ENCODE measurements at places on chromosomes 12 and 14.

GRCh38 chr12:90290980-90291975, 582.6 kb upstream of the ATP2B1 start:
- DNase-seq: no peak

- DNase-seq: no peak
Observed at GRCh38 chr12:75977590-75977951, 54.0 kb downstream of the PHLDA1 start.

DNA sequence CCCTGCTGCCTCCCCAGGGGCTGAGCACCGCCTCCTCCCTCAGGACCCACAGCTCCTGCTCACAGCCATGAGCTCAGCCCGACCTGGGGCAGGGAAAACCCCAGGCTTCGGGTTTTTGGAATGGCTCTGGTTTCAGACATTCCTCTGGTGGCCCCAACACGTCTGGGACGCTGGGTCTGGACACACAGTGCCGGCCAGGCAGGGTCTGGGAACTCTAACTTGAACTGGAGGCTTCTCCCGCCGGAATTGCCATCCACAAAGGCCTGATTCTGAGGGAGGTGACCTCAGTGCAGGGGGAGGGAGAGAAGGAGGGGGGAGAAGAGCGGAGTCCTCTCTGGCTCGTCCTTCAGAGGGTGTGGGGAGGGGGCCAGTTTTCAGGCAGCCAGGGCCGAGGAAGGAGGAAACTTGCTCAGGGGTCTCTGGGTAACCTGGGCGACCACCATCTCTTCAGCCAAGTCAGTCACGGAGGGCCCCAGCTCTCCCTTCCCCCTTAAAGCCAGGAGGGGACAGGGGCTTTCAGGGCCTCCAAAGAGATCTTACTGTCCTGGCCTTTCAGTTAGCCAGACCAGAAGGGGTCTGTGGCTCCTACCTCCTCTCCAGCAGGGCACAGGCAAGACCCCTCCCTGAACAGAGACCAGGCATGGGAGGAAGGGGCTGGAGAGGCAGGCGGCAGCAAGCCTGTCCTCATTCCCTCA, 19.4 kb downstream of the NCKAP5L start:
- no peak for DNase-seq

DNA sequence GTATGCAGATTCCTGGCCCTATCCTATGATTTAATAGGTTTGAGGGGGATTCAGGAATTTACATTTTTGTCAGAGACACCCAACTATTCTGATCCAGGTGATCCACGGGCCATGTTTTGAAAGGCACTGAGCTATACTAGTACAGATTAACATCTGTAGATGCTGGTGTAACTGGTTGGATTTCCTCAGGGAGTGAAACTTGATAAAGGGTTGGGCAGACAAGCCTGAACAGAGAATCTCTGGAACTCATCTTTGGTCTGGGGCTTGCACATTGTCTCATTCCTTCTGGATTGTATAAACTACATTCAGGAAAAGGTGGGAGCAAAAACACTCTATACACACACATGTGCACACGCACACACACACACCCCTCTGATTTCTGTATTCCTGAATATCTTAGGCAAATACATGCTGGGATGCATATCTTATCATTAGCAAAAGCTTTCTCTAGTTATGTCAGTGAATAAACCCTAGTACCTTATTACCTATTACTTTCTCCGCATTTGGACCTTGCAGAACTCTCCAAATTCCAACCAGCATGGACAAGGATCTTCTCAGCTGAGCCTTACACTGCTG, 104.6 kb downstream of the SLC38A1 start:
- DNase-seq: no peak

GRCh38 chr14:68576496-68577244, 216.2 kb downstream of the ZFP36L1 start:
- DNase-seq: no peak

- peak; percentile 3 for DNase-seq
Observed at GRCh38 chr14:46581036-46581671, 70.4 kb downstream of the RPL10L start.

- DNase-seq: no peak
Observed at GRCh38 chr14:96194657-96195431, 9.8 kb upstream of the BDKRB2 start.

GRCh38 chr12:80419644-80420043, 24.4 kb upstream of the PTPRQ start:
- DNase-seq: no peak

DNA sequence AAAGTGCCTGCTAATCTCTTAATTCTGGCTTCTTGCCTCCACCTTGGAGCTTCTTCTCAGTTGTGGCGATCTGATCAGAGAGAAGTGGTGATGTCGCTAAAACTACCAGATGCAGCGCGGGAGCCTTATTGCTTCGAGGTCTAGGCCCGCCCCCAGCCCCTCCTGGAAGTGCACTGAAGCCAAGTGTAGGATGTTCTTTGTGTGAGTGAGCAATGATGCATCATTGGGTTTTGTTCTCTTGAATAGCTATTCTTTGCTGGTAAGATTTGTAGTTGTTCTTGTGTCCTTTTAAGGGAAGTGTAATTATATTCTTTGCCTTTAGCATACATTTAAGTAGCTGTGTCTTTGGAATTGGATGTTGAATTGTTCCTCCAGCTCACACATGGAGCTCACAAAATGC, 35.8 kb downstream of the MTHFD1 start:
- DNase-seq: peak; percentile 32

DNA sequence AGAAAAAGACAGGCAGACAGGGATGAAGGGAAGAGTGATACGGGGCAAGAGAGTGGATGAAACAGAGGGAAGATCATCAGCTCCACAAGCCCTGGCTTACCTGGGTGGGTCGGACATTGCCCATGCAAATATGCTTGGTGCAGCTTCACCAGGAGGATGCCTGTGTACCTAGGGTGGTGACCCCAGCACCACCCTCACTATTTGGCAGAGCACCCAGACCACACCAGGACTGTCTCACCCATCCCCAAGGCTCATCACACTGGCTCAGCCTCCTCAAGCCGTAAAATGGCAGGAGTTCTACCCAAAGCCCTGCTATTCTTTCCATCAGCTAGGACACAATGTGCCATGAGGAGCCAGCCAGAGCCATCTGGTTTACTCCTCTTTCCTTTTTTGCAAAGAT, 3.0 kb downstream of the GALNT8 start:
- no peak for DNase-seq

DNA sequence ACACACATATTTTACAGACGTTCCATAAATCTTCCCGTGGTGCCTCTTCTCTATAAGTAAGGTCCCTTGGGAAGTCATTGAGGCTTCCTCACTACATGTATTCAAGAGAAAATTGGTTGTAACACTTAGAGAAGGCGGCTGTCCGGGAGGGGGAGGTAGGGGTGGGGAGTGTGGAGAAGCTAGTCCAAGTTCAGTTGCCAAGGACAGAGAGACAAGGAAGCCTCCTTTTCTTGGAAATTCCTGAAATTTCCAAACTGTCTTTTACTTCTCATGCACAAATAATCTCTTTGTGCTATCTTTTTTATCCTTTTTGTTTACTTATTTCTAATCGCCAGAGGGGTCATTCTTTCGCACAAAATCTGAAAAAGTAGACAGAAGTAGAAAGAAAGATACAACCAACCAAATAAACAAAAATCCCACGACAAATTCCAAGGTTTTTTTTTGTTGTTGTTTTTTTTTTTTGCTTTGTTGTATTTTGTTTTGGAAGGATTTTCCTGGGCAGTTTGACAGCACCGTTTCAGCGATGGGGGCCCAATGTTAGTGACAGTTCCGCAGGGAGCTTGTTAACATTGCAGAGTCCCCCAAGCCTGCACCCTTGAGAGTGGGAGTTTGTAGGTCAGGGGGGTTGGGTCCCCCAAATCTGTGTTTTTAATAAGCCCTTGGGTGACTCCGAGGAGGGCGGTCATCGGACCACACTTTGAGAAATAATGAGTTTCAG, 45.2 kb downstream of the MAP1LC3B2 start:
- no peak for DNase-seq

GRCh38 chr12:108232565-108232964, 103.5 kb downstream of the WSCD2 start:
- no peak for DNase-seq

DNA sequence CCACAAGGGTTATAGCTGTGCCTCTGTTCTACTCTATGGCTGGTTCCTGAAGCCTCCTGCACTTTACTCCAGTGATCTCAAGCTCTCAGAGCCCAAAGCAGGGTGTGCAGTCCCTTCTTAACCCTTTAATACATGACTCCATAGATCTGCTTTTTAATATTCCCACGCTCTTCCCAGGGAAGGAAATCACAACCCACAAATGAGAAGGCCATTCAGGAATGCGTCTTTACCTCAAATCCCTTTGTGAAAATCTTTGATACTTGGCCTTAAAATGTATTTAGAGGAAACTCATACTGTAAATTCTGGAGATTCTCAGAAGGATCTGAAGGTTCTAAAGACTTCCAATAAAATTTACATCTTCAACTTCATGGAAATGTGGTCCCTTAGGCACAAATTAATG, 17.0 kb downstream of the NID2 start:
- DNase-seq: no peak

DNA sequence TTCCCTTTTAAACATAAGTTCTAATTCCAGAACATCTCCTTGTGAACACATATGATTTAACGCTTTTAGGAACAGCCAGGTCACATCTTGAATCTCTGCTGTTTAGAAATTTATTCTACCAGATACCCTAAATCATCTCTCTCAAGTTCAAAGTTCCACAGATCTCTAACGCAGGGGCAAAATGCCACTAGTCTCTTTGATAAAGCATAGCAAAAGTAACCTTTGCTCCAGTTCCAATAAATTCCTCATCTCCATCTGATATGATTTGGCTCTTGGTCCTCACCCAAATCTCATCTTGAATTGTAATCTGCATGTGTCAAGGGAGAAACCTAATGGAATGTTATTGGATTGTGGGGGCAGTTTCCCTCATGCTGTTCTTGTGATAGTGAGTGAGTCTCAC, 96.3 kb upstream of the PLEKHA5 start:
- DNase-seq: no peak

- no peak for DNase-seq
Observed at GRCh38 chr12:91940826-91941570, 204.6 kb downstream of the BTG1 start.

- no peak for DNase-seq
Observed at GRCh38 chr12:1041478-1041877, 50.5 kb downstream of the ERC1 start.

DNA sequence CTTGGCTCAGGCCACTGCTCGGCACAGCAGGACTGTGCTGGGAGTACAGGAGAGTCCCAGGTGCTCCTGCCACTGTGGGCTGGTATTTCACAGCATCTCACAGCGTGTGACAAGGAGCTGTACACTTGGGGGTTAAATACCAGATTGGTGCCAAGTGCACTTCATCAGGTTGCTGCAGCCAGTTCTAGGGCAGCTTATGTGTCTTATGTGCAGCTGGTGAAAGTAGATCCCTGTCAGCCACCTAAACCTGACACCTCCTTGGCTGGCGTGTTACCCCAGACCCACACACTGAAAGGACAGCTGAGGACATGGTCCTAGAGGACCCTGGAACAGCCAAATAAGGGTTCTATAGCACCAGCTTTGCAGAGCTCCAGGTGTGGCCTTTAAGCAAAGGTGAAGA, 18.9 kb downstream of the PLEKHH1 start:
- DNase-seq: no peak

- no peak for DNase-seq
Observed at GRCh38 chr12:65508276-65509035, 230.0 kb downstream of the MSRB3 start.

GRCh38 chr12:109814600-109815150, 18.5 kb downstream of the TRPV4 start:
- no peak for DNase-seq

GRCh38 chr12:26282339-26282940, 87.1 kb downstream of the SSPN start:
- no peak for DNase-seq

GRCh38 chr14:26088275-26088674, 509.6 kb downstream of the NOVA1 start:
- DNase-seq: no peak

- DNase-seq: no peak
Observed at GRCh38 chr14:72027061-72027460, 94.8 kb downstream of the RGS6 start.

DNA sequence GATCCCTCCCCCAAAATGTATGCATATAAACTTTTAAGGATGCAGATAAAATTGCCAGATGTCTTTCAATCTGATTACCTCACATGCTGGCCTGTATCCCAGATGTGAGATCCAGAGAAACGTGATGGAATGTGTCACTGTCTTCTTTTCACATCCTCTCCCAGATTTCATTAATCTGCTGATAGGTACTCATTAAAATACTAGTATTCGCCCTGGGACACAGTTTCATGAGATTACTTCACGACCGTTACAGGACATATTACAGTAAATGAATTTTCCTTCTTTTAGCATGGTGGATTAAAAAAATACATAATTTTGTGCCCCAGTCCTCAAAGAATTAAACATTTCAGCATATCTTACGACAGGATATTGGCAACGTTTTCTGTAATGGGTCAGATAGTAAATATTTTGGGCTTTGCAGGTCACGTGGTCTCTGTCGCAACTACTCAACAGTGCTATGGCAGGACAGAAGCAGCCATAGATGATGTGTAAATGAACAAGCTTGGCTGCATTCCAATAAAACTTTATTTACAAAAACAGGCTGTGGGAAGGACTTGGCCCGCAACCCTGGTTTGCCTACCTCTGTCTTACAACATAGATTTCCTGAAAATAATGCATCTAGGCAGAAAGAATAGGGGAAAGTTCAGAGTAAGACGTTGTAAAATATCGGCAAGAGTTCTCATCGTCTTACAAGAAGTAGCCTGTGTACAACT, 156.0 kb upstream of the DIO3 start:
- DNase-seq: no peak

- DNase-seq: no peak
Observed at GRCh38 chr12:56581418-56582145, 48.5 kb downstream of the BAZ2A start.

DNA sequence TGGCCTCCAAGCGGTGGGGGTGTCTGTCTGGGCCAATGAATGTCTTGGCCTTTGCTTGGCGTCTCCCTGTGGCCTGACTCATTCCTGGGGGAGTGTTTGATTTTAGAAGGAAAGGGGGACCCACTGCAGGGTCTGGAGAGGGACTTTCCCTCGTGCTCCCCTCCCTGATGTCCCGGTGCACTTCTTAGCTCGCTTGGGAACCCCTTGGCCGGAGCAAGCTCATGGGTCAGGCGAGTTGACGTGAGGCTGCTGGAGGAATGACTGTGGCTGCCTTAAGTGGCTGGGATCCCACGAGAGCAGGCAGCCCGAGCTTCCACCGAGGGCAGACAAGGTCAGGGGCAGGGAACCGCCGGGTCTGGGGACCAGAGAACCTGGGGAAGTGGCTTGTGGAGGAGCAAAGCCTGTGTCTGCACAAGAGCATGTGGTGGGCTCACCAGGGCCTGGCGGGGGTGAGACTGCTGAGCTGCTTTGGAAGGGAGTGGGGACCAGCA, 218.4 kb upstream of the C14orf180 start:
- DNase-seq: no peak

DNA sequence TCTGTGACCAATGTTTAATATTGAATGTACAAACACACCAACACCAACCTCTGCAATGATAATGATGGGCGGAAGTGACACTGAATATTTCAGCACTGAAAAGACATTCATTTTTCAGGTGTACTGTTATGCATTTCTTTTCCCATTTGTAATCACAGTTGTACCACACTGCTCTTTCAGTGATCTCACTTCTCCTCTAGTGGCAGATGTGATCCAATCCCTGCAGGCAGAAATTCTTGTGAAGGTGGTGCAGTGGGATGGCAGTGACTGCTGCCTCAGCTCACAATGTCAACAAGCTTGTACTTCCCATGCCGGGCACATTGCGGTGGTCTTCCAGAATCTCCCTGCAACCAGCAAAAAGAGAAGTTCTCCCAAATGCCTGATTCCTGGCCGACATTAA, 23.0 kb upstream of the ERGIC2 start:
- no peak for DNase-seq

- no peak for DNase-seq
Observed at GRCh38 chr14:45361727-45362126, 108.7 kb upstream of the MIS18BP1 start.

- no peak for DNase-seq
Observed at GRCh38 chr12:71896205-71896882, 42.3 kb upstream of the TPH2 start.
